ENCODE measurements at places on chromosomes 7 and 10.

DNA sequence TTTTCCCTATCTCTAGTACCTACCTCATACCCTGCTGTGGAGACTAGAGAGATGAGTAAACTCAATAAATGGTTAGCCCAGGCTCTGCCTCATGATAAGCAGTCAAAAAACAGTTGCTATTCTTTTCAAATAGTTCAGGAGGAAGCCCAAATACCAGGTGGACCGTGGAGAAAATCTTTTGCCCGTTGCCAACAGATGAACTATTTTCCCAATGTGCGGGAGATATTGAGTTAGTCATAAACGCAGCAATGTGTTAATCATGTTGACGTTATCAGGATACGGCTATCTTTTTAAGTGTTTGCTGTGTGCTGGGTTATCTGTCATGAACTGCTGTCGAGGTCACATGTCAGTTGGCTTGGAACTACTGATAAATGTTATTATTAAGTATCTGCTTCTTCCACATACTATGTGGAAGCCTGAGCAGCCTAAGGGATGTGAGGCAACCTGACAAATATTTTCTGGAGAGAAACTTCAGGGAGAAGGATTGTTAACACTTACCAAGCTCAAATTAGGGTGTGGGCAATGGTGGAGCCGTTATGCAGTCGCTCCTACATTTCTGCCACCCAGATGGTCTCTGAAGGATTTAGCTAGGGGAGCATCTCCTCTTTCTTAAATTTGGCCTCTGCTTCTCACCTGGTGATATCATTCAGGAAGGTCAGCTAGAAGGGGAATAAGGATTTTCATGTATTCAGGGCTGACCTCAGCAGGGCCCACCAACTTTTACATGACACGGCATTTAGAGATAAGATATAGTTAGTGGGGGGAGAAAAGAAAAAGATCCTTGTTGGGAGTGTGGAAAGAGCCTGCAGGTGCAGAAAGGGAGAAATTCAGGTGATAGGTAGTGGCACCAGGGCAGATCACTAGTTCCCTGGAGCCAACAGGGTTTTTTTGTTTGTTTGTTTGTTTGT, 33.5 kb upstream of the SLC26A3 start:
- DNase-seq = no peak

GRCh38 chr10:65949526-65949925, 976.3 kb upstream of the LRRTM3 start:
- DNase-seq = no peak

DNA sequence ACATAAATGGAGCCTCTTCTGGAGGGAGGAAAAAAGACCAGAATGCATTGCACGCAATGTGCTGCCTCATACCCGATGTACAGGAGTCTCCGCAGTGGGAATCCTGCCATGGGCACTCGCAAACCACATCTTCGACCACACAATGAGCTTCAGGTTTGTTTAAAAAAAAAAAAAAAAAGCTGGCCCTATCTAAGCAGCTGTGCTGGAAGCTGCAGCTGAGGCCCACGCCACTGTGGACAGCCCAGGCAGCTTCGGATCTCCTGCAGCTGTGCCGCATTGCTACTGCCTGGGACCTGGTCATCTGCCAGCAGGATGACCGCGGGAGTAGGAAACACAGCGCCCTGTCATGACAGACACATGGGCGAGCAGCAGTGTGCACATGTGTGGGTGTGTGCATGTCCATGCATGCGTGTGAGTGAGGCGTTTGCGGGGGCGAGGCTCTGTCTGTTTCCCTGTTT, 26.0 kb downstream of the EN2 start:
- no peak for DNase-seq

- DNase-seq = no peak
These were observed 642.7 kb downstream of the IPMK start for GRCh38 chr10:57624856-57625592.

DNA sequence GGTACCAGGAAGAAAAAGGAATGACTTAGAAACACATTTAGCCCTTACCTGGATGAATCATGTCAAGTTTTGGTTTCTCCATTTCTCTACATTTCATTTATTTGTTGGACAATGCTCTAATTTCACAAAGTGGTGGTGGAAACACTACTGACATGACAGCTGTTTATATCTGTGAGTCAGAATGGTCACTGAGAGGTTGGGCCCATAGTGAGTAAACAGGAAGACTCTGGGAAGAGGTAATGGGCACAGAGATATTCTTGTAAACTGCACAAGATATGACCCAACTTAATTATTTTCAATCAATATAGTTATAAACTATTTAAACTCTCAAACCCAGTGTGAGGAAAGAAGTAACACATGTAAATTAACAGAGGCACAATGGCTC, 176.3 kb upstream of the MEOX2 start:
- no peak for DNase-seq

- no peak for DNase-seq
These were observed 2.5 kb downstream of the ACSL5 start for GRCh38 chr10:112376396-112376790.

GRCh38 chr10:6089334-6090219, 743 bp downstream of the RBM17 start:
- no peak for DNase-seq

GRCh38 chr10:119030421-119031250, 1.1 kb downstream of the NANOS1 start:
- DNase-seq = peak; percentile 49

Data from astrocyte of the spinal cord (primary cell).